ENCODE measurements at places on chromosomes 11 and 22.

DNA sequence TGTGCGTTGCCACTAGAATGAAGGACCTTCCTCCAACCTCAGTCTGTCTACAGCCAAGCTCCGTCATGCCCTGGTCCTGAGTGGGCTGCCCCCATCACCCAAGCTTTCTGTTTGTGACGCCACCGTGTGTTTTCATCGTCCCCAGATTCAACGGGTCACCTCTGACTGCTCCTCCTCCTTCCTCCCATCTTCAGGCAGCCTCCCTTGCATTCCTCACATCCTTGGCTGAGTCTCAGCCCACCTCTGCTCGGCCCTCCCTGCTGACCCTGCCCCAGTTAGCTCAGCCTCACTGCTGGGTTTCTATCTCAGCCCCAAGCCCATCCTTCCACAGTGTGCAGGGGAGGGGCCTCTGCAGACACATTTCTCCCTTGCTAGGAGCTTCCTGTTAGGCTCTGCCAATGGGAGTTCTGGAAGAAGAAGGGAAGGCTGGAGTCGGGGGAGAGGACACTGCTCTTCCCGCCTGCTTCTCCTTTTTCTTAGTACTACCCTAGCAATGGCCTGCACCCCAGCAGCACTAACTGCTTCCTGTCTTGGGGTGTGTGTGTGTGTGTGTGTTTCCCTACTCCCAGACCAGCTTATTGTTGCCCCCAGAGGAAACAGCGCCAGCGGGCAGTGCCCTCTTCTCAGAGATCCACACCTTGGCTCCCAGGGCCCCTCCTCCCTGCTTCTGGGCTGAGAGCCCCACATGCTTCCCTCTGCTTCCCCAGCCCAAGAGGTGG lies 5.2 kb downstream of the IFT27 start:
- DNase-seq, result no peak

DNA sequence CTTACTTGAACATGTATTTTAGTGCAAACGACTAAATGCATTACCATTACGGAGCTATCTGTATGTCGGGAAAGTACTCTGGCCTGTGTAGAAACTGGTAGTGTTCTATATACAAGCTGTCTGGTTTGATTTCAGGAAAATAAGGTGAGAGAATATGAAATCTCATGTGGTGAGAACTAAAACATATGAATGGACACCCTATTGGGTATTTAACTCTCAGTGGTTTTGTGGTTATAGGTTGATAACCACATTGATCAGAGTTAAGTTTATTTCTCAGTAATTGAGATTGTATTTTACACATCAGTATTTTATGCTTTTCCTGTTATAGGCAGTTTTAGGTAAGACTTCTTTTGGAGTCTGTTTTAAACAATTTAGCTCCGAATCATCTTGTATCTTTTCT lies 10.4 kb downstream of the ANO5 start:
- no peak for DNase-seq

GRCh38 chr11:19281041-19281440 lies 40.3 kb upstream of the E2F8 start:
- DNase-seq, result no peak

GRCh38 chr11:73317373-73317772 lies 9.3 kb downstream of the ARHGEF17 start:
- no peak for DNase-seq

GRCh38 chr22:17919276-17920144 lies 104.9 kb downstream of the MICAL3 start:
- no peak for DNase-seq

- DNase-seq, result no peak
These were observed 375.6 kb upstream of the C11orf87 start for GRCh38 chr11:109046284-109046992.

DNA sequence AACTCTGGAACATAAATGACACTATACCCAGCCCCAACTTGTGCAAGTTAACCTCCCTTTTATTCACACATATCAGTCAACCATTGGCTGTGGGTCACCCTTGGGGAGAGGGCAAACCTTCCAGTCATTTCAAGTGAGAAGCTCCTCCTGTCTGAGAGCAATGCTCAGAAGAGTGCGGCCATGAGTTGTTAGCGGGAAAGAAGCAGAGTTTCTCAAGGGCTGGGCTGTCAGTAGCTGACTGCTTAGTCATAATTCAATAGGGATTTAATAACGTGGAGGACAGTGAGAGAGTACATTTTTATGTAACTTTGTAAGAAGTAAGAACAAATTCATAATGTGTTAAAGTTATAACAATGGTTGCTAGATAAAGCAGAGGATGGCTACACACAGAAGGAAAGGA lies 5.1 kb downstream of the PATE2 start:
- no peak for DNase-seq

- DNase-seq, result no peak
These were observed 182.7 kb upstream of the SNX19 start for GRCh38 chr11:131099013-131099412.

DNA sequence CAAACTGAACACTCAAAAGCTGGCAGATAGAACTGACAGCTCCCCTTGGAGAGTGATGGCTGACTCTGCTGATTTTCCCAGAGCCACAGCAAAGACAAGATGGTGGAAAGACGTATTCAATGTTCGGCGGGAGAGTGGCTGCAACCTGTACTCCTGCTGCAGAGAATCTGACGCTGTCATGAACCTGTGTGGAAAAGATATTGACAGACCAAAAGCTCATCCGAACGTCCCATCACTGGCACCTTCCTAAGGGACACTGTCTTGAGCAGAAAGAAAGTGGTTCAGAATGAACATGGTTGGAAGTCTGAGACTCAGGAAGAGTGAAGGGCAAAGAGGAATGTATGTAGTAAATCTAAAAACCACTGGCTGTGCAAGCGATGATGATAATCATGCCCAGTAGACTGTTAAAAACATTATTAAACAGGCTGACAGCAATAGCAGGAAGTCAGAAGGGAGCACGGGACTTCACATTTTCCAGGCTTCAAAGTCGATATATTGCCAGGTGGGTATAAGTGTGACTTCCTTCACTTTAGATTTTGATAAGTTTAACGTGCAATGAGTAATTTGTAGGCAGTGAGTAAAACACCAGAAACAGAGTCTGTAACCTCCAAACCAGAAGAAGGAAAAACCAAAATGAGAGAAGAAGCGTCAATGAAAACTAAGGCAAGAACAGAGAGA lies 6.2 kb upstream of the IL17REL start:
- no peak for DNase-seq

DNA sequence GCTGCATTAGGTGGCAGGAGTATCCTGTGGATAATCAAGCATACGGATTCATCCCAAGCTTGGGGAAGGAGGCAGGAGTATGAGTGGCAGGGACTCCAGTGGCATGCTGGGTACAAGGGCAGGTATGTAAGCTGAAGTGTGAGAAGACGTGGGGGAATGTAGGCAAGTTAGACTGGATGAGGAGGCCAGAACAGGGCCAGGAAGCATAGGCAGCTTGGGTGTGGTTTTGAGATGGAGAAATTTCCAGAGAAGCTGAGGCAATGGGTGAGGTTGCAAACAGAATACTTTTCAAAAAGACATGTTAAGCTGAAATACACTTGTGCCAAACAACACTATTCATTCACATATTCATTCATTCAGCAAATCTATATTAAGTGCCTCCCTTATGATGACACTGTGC lies 43.1 kb upstream of the AMOTL1 start:
- DNase-seq, result no peak

DNA sequence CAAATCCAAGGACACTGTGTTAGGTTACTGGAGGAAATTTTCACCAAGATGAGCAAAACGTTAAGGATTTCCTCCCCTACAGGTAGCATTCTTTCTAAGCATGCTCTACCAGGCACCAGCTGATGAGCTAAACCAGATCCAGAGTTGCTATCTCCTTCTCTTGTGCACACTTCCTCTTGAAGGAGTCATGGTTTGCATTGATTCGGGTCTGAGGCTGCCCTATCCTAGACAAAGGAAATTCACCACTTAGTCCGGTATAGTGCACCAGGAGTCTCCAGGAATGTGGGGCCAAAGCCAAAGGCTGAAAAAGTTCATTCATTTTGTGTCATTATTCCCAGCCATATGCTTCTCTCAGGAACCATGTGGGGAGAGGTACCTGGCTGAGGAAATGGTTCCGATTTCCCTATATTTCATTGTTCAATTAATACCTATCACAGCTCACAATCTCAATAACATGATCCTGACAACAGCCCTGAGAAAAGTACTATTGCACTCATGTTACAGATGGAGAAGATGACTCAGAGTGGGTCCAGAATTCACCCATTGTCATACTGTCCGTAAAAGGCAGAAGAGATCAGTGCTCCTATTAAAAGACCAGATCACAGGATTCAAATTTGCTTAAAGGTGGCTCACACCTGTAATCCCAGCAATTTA lies 39.1 kb downstream of the SLC35F2 start:
- no peak for DNase-seq

- DNase-seq, result no peak
These were observed 12.0 kb upstream of the APOL4 start for GRCh38 chr22:36213586-36213985.

All from stimulated activated CD8-positive, alpha-beta memory T cell treated with anti-CD3 and anti-CD28 coated beads, Interleukin-4, amount 100 ng/mL, for 1 hour (primary cell).